ENCODE measurements at places on chromosomes 7 and 10. TPM values are rescaled to one million over a fixed set of nuclear protein-coding genes. Genes with fewer than 3 reads are reported as not detected.

Gene EVX1
- total RNA-seq: not detected

Gene OLAH
- under 0.01 TPM for total RNA-seq

Gene LRMDA
- total RNA-seq: 3.1 TPM

Gene TMEM236
- under 0.01 TPM for total RNA-seq

Gene DIP2C
- total RNA-seq: 12.5 TPM

Gene SMNDC1
- total RNA-seq: 7.8 TPM

Gene OR6B1
- not detected for total RNA-seq

Gene NPFFR1
- total RNA-seq: not detected

Gene FAM13C
- total RNA-seq: not detected
